ENCODE measurements at places on chromosomes 2 and 18.

DNA sequence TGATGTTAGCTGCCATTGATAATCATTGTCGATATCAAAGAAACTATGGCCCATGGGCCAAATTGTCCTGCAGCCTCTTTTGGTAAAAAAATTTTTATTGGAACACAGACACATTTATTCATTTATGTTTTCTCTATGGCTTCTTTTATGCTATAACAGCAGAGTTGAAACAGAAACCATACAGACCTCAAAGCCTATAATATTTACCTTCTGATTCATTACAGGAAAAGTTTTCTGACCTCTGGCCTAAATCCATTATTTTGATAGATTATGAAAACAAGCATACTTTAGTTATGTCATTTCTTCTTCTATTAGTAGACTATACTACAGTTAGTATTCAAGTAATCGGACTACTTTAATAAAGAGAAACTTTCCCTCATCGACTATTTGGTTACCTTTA is 349.7 kb upstream of the GALNT5 start:
- DNase-seq: no peak

GRCh38 chr2:3450385-3451010 is 68.8 kb downstream of the ADI1 start:
- DNase-seq: no peak

DNA sequence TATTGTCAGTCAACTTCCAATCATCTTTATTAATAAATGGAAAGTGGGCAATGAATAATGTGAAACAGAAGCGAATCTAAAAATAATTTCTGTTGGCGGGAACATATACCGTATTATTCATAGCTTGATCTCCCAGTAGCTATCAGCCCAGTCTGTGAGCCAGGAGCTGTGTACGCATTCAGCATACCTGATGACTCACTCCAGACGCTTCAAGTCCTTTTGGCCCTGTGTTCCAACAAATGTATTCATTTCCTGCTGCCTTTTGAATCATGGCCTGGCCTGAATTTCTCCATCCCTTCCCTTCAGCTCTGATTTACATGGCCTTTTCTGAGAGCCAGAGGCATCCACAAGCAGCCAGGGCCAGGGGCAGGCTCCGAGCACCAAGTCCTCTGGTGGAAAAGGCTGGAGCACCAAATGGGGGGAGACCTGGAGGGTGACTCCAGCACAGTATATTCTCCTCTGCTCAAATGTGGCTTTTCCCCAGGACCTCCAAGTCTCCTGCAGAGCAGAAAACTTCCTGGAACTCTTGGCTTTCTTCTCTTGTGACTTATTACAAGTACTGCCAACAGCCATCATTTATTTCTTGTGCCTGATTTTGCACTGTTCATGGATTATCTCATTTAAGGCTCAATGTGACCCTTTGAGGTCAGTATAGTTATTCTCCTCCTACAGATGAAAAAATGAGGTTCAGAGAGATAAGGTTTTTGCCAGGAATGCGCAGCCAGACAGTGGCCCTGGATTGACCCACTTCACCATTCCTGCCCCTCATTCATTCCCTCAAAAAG is 108.7 kb downstream of the EN1 start:
- no peak for DNase-seq

DNA sequence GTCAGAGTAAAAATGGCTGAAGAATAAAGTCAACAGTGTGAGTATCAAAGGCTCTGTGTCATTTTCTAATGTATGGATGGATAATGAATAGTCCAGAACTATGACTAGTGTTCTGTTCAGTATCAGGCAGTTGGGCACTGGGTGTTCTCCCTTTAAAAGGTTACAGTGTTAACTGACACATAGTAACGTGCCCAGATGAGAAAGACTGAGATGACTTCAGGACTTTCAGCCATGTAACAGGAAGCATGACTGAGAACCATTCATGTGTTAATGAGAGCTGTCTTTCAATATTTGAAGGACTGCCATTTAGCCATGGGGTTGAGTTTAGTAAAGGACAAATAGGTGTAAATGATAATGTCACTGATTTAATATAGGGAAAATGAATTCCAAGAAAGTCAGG is 187.1 kb downstream of the GULP1 start:
- DNase-seq: no peak

- no peak for DNase-seq
These were observed 26.7 kb upstream of the BIRC6 start for GRCh38 chr2:32330136-32330535.

GRCh38 chr2:204072443-204073324 is 136.1 kb downstream of the ICOS start:
- peak; percentile 77 for DNase-seq

DNA sequence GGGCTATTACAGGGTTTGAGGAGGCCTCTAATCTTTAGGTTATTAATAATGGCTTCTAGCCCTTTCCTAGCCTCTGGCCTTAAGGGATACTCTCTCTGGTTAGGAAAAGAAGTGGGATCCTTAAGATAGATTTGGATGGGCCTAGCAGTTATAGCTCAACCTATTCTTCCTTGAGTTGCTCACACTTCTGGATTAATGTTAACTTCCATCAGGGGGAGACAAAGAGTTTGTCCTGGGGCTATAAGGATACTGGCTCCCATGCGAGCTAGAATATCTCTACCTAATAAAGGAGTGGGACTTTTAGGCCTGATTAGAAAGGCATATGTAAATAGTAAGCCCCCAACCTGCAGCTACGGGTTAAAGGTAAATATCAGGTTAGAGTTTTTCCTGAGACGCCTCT is 14.3 kb upstream of the PTH2R start:
- DNase-seq: no peak

DNA sequence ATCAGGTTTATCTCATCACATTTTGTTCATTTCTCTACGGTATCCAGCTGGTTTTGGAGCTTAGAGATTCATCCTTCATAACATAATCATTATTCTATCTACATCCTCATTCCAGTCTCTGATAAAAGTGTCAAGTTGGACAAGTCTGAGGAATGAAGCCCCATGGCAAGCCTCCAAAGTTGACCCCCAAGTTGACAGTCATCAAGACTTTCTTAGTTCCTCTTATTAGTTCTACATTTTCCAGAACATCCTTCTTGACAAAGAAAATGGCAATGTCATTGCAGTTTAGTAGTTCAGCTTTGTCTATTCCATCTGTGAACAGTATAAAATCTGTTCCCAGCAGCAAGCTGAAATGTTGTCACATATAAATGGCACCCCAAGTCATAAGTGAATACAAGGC is 4.5 kb upstream of the TMSB10 start:
- no peak for DNase-seq

DNA sequence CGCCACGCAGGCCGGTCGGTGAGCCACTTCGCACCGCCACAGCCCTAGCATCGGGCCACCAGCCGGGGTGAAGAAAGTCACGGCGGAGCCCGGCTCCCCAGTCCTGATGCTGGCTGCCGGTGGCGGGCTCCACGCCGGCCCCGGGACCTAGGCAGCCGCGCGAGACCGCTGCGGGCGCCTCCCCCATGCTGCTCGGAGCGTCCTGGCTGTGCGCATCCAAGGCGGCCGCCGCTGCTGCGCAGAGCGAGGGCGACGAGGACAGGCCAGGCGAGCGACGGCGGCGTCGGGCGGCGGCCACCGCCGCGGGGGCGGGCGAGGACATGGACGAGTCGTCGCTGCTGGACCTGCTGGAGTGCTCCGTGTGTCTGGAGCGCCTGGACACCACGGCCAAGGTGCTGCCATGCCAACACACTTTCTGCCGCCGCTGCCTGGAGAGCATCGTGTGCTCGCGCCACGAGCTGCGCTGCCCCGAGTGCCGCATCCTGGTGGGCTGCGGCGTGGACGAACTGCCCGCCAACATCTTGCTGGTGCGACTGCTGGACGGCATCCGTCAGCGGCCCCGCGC is 433 bp downstream of the SH3RF3 start:
- DNase-seq: no peak

GRCh38 chr2:237739101-237739500 is 59.5 kb upstream of the RBM44 start:
- no peak for DNase-seq

GRCh38 chr2:80969900-80970299 is 665.3 kb upstream of the LRRTM1 start:
- DNase-seq: no peak

GRCh38 chr2:67255933-67256615 is 141.1 kb upstream of the ETAA1 start:
- DNase-seq: no peak

DNA sequence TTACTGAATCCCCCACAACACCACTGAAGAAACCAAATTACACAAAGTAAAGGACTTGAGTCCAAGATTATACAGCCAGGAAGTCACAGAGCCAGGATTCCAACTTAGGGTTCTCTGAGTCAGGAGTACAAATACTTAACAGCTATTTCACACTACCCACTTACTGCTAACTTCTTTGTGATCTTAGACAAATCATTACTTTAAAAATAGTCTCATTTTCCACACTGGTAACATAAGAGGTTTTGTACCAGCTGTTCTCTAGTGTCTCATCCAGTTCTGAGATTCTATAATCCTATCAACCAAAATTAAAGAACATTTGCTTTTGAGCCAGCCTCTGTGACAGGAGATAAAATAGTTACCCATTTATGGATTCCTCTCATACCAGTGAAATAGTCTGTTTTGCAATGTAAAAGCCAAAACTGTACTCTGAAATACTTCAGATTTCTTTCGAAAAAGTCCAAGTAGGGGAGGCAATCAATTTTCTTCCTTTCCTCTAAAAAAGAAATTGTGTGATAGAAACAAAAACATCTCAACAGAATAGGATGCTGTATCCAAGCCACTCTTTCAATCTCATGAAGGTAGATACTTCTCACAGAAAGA is 157.6 kb downstream of the LRATD1 start:
- no peak for DNase-seq

GRCh38 chr2:229571243-229571642 is 143.1 kb downstream of the DNER start:
- no peak for DNase-seq

- DNase-seq: no peak
These were observed 18.5 kb downstream of the TRAK2 start for GRCh38 chr2:201432621-201433393.

DNA sequence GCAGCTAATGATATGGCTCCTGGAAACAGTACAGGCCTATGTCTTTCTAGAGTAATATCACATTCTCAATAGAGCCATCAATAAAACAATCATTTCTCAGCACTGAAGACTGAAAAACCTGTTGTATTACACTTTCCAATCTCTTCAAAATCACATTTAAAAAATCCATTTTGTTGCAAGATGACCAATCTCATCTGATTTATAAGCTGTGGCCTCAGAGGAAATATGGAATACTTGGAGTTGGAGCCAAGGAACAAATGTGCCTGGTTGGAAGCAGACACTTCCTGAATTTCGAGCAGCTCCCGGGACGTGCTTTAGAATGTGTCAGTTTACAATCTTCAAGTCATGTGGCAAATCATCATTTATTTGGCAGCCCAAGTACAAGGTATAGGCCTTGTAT is 114.5 kb downstream of the ADCYAP1 start:
- DNase-seq: no peak

DNA sequence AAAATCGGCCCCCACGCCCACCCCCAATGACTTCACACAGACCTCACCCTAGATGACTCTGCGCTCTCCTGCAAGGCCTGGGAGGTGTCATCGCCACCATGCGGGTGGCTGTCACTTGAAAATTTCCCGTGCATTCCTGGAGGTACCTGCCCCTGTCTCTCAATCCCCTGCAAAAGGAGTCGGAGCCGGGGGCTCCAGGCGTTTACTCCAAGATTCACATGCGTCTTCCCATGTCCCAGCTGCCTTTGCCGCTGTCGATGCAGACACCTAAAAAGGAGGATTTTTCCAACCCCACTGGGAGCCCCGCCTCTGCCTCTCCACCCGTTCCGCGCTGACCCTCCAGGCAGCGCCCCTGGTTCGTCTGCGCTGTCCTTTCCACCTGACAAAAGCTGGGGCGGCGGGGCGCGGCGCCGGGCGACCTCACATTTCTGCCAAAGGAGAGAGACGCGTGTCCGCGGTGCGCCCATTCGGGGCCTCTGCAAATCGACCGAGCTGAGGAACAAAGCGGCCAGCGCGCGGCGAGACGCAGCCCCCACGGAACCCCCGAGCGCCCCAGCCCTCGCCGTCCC is 667 bp downstream of the REEP1 start:
- no peak for DNase-seq

DNA sequence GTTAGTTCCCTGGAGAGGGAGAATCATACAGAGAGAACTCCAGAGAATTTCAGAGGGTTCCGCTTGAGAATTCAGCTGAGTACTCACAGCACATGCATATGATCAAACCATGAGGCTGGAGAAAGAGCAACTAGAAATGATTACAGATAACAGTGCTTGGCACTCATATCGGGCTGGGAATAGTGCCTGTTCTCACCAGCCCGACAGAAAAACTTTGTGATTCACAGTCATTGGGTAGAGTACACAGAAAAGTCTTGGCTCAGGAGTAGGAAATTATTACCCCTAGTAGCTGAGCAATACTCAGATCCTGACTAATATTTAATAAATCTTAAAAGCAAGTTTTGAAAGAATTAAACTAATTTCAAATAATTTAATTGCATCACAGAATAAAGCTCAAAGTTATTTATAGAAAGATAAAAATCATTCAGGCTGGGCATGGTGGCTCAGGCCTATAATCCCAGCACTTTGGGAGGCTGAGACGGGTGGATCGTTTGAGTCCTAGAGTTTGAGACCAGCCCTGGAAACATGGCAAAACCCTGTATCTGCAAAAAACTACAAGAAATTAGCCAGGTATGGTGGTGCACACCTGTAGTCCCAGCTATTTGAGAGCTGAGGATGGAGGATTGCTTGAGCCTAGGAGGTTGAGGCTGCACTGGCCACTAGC is 6.8 kb downstream of the WDPCP start:
- no peak for DNase-seq

DNA sequence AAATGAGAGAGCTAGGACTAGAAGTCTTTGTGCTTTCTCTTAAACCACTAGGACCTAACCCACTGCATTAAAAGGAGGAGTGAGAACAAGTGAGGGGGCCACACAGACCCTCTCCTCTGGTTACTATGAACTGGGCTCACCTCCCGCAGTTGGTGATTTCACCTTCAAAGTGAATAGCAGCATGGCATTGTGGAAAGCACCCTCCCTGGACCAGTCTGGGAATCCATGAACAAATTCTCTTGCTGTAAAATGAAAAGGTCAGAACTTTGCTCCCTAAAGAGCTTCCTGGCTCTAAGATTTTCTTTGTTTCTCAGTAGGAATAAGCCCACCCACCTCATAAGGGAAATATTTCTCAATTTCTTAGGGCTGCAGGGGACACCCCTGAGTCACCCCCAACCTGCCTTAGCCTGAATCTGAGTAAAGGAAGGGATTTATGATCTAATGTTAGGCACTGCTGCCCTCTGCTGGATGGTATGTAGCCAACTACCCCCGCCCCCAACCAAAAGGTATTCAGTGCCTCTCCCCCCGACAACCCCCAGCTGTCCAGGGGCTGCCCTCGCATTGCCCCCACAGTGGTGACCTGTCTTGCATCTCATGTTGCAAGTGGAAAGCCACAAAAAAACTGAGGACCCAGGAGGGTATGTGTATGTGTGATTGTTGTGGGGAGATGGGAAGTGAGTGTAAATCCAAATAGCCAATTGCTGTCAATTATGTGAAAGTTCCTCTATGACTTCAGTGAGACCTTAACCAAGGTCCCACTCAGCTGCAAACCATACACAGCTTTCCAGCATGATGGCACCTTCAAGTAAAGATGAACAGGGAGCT is 230.9 kb upstream of the SLC14A2 start:
- peak; percentile 37 for DNase-seq

GRCh38 chr2:26246818-26247217 is 2.1 kb downstream of the HADHB start:
- no peak for DNase-seq
